Esophagus squamous epithelium (tissue), 5 donors: ENCODE measurements at places on chromosomes 1 and 21.
A peak's percentile ranks its signal among the peaks of the same experiment; 100 is the strongest.

GRCh38 chr1:180208264-180208663 lies 21.8 kb upstream of the LHX4 start:
- DNase-seq = no peak

DNA sequence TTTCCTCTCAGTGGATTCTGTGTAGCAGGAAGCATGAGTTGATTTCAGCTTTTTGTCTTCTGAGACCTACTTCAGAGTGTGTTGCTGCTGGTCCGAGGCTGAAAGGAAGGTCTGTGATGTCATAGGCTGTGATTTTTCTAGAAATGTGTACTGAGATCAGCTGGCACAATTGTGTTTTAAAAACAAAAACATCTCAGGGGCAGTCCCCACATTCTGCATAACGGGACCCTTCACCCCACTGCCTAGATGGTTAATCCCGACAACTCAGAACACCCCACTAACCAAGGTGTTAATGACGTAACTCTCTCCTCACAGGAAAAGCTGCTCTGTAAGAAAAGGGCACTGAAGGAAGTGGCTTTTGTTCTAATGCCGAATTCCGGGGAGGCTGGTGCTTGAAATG lies 59.8 kb upstream of the PPP2R5A start:
- no peak for DNase-seq

GRCh38 chr1:183138301-183138700 lies 47.8 kb upstream of the LAMC2 start:
- no peak for DNase-seq

- DNase-seq = no peak
Measured at GRCh38 chr1:26281091-26281958, 1.4 kb downstream of the SH3BGRL3 start.

GRCh38 chr1:207455183-207455754 lies 1.1 kb downstream of the CR2 start:
- no peak for DNase-seq

DNA sequence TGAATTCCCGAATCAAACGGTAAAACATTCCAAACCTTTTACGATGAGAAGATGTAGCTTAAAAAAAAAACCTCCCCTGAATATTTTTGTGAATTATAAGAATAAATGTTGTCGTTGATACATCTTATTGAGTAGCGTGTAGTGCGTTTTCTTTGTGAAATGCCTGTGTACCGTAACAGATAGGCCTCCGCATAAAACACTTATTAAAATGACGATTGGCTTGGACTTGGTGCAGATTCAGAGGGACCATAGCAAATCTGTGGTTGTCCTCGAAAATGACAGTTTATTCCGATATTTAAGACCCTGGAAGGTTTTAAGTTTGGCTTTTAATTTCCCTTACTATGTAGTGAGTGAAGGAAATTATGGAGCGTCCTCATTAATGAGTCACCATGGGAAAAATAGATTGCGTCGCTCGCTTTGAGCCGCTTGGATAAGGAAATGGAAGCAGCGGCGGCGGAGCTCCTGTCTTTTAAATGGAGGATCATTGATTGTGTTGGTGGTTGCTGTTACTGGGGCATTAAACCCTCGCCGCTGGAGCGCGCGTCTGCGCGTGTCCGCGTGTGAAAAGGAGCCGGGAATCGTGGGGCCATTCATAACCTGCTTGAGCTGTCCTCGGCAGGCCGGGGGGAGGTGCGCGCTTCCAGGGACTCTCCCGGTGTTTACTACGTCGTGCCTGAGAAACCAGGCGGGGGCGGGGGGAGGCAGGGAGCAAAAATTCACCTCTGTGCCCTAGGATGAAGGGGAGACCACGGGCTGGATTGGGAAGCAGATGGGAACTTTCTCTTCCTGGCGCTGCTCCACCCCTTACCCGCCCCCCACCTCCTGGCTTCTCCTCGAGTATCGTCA lies 1.6 kb downstream of the SPEN start:
- DNase-seq = peak; percentile 14

- no peak for DNase-seq
Measured at GRCh38 chr21:45154511-45155508, 80.4 kb downstream of the ADARB1 start.

GRCh38 chr1:89262643-89263042 lies 10.0 kb downstream of the GBP5 start:
- DNase-seq = no peak

GRCh38 chr21:32256873-32257620 lies 21.8 kb downstream of the MIS18A start:
- DNase-seq = no peak

GRCh38 chr1:240030236-240030635 lies 61.4 kb upstream of the FMN2 start:
- no peak for DNase-seq

GRCh38 chr1:205271277-205271676 lies 43.5 kb downstream of the TMCC2 start:
- DNase-seq = no peak

DNA sequence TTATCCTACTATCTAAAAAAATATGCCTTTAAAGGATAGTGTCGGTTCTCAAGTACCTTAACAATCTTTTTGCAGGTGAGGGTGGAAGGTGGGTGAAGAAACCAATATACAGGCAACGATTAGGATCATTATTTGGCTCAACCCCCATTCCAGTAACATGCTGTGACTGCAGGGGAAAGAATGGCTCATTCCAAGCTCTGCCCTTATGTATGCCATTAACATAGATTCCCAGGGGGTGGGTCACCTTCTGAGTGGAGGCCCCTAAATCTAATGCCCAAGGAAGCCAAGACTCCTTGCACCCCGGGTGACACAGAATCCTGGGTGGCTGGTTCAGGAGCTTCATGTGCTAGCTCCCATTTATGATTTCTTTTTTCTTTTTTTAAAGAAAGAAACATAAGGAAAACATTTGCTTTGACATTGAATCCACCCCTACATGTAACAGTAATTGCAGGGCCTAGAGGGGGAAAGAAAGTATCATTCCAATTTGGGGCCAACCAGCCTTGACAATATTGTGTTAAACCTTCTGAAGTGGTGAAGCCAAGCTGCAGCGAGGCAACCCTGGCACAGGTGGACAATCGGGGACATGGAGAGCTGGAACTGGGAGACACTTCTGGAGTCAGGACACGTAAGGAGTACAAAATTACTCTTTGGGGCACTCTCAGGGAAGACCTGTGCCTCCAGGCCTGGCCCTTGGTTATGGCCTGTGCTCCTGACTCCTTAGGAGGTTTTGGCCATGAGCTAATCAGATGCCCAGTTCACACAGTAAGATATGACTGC lies 200.3 kb downstream of the PBX1 start:
- no peak for DNase-seq

DNA sequence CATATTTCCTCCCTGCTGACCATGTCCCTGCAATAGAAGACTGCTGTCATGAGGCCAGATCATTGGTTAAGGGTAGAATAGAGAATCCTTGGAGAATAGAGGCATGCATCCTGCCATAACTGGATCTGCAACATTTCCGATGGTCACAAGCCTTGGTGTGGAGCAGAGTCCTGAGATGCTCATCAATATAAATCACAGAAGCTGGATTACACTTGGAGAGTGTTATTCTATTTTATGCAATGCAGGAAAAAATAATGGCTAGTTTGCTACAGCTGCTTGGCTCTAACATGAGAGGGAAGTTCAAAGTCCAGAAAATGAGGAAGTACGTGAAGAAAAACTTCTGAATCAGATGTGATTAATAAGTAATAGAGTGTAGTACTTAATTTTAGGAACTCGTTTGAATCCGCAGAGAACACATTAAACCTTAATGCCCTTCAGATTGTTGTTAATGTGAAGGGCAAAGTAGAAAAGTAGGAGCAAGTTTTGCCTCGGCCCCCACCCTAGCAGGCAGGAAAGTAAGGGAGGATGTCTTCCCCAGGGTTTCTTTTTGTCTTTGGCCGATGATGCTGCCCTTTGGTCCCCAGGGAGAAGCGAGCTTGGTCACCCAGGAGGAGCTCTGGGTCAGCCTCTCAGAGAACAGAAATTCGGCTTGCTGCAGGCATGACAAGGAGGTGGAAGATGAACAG lies 59.5 kb downstream of the KCNK1 start:
- no peak for DNase-seq

DNA sequence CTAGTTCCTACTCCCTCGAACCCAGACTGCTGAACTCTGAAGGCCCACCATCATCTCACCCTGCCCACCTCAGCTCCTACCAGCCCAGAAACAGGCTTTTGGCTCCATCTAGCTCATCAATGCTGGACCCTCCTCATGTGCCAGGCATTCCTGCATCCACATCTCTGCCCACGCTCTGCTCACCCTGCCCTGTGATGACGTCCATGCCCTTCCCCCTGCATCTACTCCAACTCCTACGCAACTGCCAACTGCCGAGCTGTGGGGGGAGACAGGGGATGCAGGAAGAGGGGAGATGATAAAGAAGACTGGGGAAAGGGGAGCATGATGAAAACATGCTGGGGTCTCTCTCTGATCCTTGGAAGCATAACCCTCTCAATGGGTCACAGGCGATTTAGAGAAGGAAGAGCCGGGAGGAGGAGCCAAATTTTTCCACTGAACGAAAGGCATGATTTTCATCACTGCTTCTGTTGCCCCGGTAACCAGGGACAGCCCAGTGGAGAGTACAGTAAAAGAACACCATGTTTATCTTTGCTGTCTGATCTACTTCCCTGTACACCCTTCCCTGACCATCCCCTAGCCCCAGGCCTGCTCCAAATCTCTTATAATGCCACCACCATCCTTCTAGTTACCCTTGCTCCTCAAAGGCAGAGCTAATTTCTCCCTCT lies 44.3 kb downstream of the CD34 start:
- DNase-seq = no peak

DNA sequence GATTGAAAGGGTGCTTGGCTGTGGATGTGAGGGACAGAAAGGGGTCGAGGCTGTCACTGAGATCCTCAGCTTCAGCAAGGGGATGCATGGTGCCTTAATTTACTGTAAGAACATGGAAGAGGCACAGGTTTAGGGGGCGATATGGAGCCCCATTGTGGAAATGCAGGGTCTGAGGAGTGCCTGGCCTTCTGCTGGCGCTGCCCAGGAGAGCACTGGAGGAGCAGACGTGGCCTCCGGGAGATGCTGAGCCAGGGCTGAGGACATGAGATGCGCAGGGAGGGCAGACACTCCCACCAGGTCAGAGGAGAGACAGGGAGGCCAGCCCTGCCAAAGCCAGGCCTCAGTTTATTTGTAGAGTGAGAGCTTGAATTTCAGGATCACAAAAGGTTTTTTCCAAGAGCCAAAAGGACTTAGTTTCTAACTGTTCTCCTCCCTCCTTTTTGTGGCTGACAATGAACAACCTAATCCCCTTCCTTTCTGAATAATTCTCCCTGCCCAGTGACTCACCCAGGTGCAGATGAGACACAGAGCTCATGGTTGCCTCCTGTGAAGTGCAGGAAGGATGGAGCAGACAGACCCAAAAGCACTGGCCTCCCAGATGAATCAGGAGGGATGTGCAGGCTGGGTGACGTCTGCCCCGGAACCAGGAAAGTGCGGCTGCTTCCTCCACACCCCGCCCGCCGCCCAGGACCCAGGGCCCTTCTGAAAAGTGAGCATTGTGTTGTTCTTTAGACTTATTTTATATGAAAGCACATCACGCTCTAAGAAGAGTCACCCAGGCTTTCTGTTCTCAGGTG lies 73.0 kb upstream of the TMPRSS2 start:
- DNase-seq = no peak

GRCh38 chr21:28439788-28440187 lies 552.9 kb downstream of the LTN1 start:
- no peak for DNase-seq

DNA sequence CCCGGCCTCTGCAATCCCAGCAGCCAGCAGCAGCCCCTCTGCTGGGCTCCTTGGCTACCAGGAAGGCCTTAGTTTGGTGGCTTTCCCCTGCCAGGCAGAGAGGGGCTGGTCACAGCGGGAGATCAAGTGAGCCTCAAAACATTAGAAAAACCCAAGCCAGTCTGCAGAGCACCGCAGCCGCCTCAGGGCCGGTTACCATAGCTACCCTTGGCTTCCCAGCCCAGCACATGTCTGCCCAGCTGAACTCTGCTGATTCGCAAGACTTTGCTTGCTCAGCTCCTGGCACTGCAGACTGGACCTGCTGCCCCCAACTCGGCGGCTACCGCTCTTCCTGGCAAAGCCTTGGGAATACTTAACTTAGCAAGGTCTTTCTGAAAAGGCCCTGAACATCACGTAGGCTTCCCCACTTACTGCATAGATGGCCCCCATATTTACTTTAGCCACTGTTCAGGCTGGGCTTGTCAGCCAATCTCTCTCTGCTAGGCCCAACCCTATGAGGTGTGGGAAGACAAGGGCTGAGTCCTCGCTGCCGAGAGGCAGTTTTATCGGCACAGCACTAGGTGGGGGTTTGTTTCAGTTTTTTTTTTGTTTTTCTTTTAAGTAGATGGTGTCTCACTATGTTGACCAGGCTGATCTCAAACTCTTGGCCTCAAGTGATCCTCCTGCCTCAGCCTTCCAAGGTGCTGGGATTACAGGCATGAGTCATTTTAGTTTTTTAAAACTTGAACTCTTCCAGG lies 28.6 kb upstream of the PLEKHG5 start:
- DNase-seq = no peak

DNA sequence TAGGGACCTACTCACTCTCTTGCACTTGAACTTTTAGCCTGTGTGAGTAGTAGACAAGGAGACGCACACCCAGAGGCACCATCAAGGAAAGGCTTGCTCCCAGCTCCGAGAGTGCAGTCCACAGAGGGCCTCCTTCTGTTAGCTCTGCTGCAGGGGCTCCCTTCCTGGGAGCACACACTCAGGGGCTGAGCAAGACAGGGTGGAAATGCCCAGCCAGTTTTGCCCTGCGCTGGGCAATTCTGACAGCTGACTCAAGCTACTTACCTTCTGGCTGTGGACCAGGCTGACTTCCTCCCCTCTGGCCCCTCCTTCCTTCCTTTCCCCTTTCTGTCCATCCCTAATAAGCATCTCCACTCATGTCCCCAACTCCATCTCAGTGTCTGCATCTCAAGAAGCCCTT lies 449.1 kb downstream of the PTPRU start:
- no peak for DNase-seq

DNA sequence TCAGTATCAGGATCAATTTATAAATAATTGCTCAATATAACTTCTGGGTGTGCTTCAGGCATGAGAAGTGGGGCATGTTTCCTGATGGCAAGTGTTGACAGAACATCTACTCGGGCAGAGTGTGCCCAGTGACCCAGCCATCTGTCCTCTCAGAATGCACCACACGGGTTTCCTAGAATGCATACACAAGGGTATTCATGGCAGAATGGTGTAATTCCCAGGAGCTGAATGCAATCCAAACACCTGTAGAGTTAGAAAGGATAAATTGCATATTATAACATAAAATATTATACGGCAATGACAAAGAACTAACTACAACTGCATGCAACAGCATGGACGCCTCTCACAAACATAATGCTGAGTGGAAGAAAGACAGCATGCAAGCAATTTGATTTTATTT lies 391.9 kb downstream of the SIPA1L2 start:
- DNase-seq = no peak

- no peak for DNase-seq
Measured at GRCh38 chr1:22685591-22686059, 25.0 kb upstream of the EPHB2 start.
